ENCODE measurements at places on chromosomes 12 and 14.

DNA sequence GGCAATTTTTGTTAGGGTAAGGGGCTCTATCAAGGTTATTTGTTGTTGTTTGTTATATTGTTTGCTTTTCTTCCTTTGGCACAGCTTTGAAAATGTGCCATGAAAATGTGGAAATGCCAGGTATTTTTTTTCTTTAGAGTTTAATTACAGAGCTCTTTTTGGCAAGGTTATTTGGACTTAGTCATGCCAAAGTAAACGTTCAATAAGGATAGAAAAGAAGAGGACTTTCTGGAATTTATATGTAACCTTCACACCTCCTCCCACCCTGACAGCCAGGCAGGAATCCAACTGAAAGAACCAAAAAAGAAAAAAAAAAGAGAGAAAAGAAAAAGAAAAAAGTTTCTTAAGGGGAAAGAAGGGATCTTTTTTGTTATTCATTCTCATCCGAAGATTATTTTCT, 217.8 kb downstream of the KITLG start:
- H3K4me1 ChIP-seq: no peaks in the 10 kb centered on the region
- no peak overlapping the region for H3K4me3 ChIP-seq
- H3K27ac ChIP-seq: no peak overlapping the region

GRCh38 chr12:40565029-40565633, 127.1 kb upstream of the CNTN1 start:
- no peak overlapping the region for H3K27ac ChIP-seq
- H3K27me3 ChIP-seq: no peaks in the 10 kb centered on the region
- H3K4me3 ChIP-seq: no peak overlapping the region
- no peak for DNase-seq
- no peaks in the 10 kb centered on the region for H3K4me1 ChIP-seq

DNA sequence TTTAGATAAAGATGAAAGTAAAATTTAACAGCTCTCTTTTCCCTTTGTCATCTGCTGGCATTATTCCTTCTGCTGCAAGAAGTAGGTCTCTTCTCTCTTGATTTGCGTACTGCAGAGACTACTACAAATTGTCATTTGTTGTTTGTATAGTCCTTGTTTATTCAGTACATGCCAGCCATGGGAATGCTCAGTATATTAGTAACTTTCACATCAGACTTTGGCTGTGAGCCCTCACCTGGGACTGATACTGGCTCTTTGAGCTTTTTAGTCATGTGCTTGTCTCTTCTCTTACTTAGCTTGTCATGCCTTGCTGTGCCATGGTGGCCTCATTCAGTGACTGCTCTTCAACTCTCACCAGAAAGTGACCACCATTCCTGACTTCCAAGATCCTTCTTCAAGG, 169.8 kb downstream of the PRKCH start:
- H3K4me3 ChIP-seq: no peak overlapping the region
- no peaks in the 10 kb centered on the region for H3K27me3 ChIP-seq
- peaks cover 8% of the 10 kb centered on the region for H3K4me1 ChIP-seq
- H3K36me3 ChIP-seq: peaks cover 36% of the 10 kb centered on the region

GRCh38 chr12:89706986-89707702, 1.5 kb downstream of the ATP2B1 start:
- H3K27me3 ChIP-seq: peaks cover 30% of the 10 kb centered on the region
- DNase-seq: no peak

- peaks cover 7% of the 10 kb centered on the region for H3K27me3 ChIP-seq
- DNase-seq: no peak
- H3K4me3 ChIP-seq: no peak overlapping the region
- no peak overlapping the region for H3K27ac ChIP-seq
- H3K4me1 ChIP-seq: no peaks in the 10 kb centered on the region
Measured at GRCh38 chr12:70918321-70918720, 2.2 kb downstream of the PTPRR start.

DNA sequence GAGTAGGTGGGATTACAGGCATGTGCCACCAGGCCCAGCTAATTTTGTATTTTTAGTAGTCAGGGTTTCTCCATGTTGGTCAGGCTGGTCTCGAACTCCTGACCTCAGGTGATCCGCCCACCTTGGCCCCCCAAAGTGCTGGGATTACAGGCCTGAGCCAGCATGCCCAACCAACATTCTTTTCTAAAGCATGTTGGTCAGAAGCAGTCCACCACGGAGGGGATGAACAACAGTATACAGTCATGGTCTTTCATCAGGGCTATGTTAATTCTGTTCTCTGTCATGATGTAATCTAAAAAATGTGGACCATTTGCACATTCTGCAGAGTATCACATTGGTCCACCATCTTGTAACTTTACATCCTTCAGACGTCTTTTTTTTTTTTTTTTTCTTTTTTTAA, 3.6 kb downstream of the MRPL51 start:
- DNase-seq: no peak
- H3K4me1 ChIP-seq: peaks cover 10% of the 10 kb centered on the region
- no peaks in the 10 kb centered on the region for H3K27me3 ChIP-seq
- no peak overlapping the region for H3K27ac ChIP-seq
- peaks cover 15% of the 10 kb centered on the region for H3K36me3 ChIP-seq
- no peak overlapping the region for H3K4me3 ChIP-seq

DNA sequence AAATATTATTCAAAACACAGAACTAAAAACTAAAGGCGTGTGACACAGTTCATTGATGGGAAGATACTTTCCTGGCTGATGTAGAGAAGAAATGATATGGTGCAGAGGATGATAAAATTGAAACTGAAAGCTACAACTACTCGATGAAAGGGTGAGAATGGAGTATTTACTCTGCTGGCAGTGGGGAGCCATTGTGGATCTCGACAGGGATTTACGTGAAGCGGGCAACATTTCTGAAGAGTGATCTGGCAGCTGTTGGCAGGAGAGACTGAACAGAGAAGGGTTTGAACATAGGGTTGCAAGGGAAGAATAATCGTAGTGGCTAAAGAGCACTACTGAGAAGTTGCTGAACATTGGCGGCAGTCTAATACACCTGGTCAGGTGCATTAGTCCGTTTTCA, 464.9 kb downstream of the PDZRN4 start:
- no peak overlapping the region for H3K4me3 ChIP-seq
- H3K4me1 ChIP-seq: no peaks in the 10 kb centered on the region
- H3K36me3 ChIP-seq: no peaks in the 10 kb centered on the region
- no peaks in the 10 kb centered on the region for H3K27me3 ChIP-seq
- no peak for DNase-seq
- no peak overlapping the region for H3K27ac ChIP-seq

DNA sequence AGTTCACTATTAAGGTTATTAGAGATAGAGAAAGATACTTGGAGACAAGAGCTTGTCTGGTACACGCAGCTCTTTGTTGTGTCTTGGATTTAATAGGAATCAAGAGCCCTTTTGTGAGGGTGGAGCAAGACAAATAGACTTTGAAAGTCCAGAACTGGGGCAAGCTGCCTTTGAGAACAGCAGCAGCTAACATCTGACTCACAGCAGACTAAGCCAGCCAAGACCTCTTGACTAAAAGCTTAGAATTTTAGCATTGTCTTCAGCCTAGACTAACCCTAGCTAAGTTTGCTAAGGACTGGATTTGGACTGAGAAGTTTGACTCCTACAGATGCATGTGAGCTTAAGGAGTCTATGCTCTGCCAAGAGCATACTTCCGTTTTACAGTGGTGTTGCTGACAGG, 201.9 kb upstream of the RBM19 start:
- DNase-seq: no peak
- H3K36me3 ChIP-seq: no peaks in the 10 kb centered on the region
- H3K27ac ChIP-seq: no peak overlapping the region
- H3K27me3 ChIP-seq: no peaks in the 10 kb centered on the region

- H3K27me3 ChIP-seq: peaks cover 3% of the 10 kb centered on the region
- no peak overlapping the region for H3K4me3 ChIP-seq
- H3K27ac ChIP-seq: peak overlapping the region; percentile 49
- DNase-seq: no peak
Measured at GRCh38 chr14:105069522-105069870, 4.3 kb upstream of the GPR132 start.

GRCh38 chr12:108605000-108605689, 7.3 kb upstream of the TMEM119 start:
- H3K36me3 ChIP-seq: peaks cover 2% of the 10 kb centered on the region
- peaks cover 6% of the 10 kb centered on the region for H3K27me3 ChIP-seq
- no peak for DNase-seq
- no peaks in the 10 kb centered on the region for H3K4me1 ChIP-seq
- no peak overlapping the region for H3K4me3 ChIP-seq
- H3K27ac ChIP-seq: peak overlapping the region; percentile 70

DNA sequence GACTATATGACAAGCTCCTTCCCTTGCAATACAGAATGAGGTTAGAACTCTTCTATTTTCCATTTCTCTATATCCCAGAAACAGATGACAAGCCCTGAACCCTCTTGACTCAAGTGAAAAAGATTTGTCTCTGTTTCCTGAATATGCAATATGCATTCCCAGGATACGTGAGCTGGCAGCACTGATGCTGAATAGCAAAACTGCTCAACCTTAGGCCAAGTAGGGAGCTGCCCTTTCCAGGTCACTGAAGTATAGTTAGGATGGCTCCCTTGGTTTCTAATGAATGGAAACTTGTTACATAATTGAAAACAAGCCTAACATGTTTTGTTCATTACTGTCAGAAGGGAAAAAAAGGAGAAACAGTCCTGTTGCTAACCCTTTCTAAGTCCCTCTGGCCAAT, 47.9 kb upstream of the PLEKHG7 start:
- no peak overlapping the region for H3K4me3 ChIP-seq
- H3K4me1 ChIP-seq: peaks cover 2% of the 10 kb centered on the region
- H3K27ac ChIP-seq: no peak overlapping the region
- no peaks in the 10 kb centered on the region for H3K27me3 ChIP-seq

GRCh38 chr12:117026921-117027250, 72.3 kb downstream of the TESC start:
- DNase-seq: no peak
- no peaks in the 10 kb centered on the region for H3K27me3 ChIP-seq
- H3K4me3 ChIP-seq: no peak overlapping the region
- no peaks in the 10 kb centered on the region for H3K4me1 ChIP-seq
- peaks cover 3% of the 10 kb centered on the region for H3K36me3 ChIP-seq
- no peak overlapping the region for H3K27ac ChIP-seq

All from T-helper 2 cell treated with Interferon-gamma antibody and Interleukin-4, amounts not matched to agents 5 μg/mL and 100 μg/mL, for 36 hours (primary cell).